ENCODE measurements at places on chromosomes 7 and 10. TPM values are rescaled to one million over a fixed set of nuclear protein-coding genes. Genes with fewer than 3 reads are reported as not detected.

The LIPF gene
- not detected for total RNA-seq

The ZNF804B gene
- total RNA-seq = not detected

The WNT8B gene
- not detected for total RNA-seq

The CYP2C19 gene
- 0.13 TPM for total RNA-seq

The OR2A5 gene
- not detected for total RNA-seq

The PDE6C gene
- not detected for total RNA-seq

The CNPY1 gene
- total RNA-seq = not detected

The COG5 gene
- 45.3 TPM for total RNA-seq

- H3K4me1 ChIP-seq = no peaks in the 10 kb centered on the region
- peaks cover 20% of the 10 kb centered on the region for H3K27me3 ChIP-seq
- no peaks in the 10 kb centered on the region for H3K36me3 ChIP-seq
- no peak overlapping the region for H3K27ac ChIP-seq
- no peak for DNase-seq
- no peak overlapping the region for H3K4me3 ChIP-seq
These were observed 117.0 kb upstream of the FAM204A start for GRCh38 chr10:118458957-118459641.

GRCh38 chr10:6202098-6202683 is 541 bp upstream of the PFKFB3 start:
- peaks cover 2% of the 10 kb centered on the region for H3K27me3 ChIP-seq
- H3K27ac ChIP-seq = peak overlapping the region; percentile 91
- H3K4me3 ChIP-seq = peak overlapping the region; percentile 93
- DNase-seq = peak; percentile 27
- peaks cover 17% of the 10 kb centered on the region for H3K36me3 ChIP-seq

DNA sequence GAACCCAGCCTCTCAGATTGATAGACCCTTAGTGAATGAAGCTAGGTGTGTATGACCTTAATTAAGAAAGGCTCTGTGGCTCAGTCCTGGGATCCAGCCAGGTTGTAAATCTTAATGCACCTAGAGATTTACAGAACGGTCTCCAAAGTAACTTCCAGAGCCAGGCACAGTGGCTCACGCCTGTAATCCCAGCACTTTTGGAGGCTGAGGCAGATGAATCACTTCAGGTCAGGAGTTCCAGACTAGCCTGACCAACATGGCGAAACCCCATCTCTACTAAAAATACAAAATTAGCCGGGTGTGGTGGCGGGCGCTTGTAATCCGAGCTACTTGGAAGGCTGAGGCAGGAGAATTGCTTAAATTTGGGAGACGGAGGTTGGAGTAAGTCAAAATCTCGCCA is 24.3 kb downstream of the CALHM2 start:
- no peak for DNase-seq
- no peak overlapping the region for H3K4me3 ChIP-seq
- no peaks in the 10 kb centered on the region for H3K27me3 ChIP-seq
- peak overlapping the region; percentile 45 for H3K27ac ChIP-seq
- peaks cover 60% of the 10 kb centered on the region for H3K4me1 ChIP-seq
- H3K36me3 ChIP-seq = peaks cover 73% of the 10 kb centered on the region

DNA sequence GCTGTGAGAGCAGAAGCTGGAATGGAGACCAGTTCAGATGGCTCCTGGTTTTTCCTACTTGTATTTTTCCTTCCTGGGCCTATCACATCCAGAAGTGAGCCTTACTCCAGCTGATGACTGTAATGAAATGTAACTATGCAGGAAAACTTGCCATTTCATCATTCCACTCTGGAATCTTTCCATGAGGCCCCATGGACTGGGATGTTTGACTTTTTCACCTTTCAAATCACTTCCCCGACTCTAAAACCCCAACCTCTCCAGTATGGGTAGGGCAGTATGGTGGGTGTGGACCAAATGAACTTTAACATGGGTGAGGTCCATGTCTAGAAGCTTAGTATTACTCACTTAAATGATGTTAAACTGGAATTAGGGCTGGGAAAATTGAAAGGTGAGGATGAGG is 40.3 kb upstream of the DLD start:
- no peaks in the 10 kb centered on the region for H3K27me3 ChIP-seq
- no peaks in the 10 kb centered on the region for H3K4me1 ChIP-seq
- no peak overlapping the region for H3K27ac ChIP-seq
- no peak for DNase-seq

- DNase-seq = no peak
- no peaks in the 10 kb centered on the region for H3K36me3 ChIP-seq
- no peak overlapping the region for H3K4me3 ChIP-seq
- no peaks in the 10 kb centered on the region for H3K4me1 ChIP-seq
These were observed 165.9 kb upstream of the PLXNA4 start for GRCh38 chr7:132742189-132742612.

- H3K4me3 ChIP-seq = no peak overlapping the region
- H3K4me1 ChIP-seq = peaks cover 28% of the 10 kb centered on the region
- DNase-seq = no peak
- H3K27me3 ChIP-seq = no peaks in the 10 kb centered on the region
- H3K27ac ChIP-seq = no peak overlapping the region
These were observed 21.4 kb downstream of the SLC25A13 start for GRCh38 chr7:96300502-96300901.

DNA sequence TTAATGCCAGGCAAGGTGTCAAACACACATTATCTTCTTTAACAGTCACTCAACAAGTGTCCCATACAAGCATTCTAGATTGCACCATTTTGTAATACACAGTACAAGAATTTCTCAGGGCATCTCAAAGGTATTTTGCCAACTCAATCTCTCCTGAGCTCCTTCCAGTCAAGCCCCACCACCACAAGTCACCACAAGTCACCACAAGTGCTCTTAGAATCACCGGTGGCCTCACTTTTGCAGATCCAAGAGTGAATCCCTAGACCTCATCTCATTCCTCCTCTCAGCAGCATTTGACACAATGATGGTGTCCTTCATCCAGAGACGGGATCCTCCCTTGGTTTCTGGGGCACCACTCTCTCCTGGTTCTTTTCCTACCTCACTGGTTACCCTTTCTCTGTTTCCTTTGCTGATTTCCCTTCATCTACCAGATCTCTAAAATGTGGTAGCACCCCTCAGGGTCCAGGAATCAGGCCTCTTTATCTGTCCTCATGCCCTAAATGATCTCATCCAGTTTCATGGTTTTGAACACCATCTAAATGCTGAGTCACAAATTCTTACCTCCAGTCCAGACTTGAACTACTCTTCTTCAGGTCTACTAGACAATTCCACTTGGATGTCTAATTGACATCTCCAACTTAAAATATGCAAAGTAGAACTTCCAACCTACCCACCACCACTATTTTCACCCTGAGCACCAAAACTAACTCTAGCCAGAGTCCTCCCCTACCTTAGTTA is 26.9 kb downstream of the VPS41 start:
- H3K27ac ChIP-seq = no peak overlapping the region
- H3K4me3 ChIP-seq = no peak overlapping the region
- H3K36me3 ChIP-seq = peaks cover 31% of the 10 kb centered on the region
- H3K27me3 ChIP-seq = no peaks in the 10 kb centered on the region
- no peak for DNase-seq
- H3K4me1 ChIP-seq = peaks cover 22% of the 10 kb centered on the region

DNA sequence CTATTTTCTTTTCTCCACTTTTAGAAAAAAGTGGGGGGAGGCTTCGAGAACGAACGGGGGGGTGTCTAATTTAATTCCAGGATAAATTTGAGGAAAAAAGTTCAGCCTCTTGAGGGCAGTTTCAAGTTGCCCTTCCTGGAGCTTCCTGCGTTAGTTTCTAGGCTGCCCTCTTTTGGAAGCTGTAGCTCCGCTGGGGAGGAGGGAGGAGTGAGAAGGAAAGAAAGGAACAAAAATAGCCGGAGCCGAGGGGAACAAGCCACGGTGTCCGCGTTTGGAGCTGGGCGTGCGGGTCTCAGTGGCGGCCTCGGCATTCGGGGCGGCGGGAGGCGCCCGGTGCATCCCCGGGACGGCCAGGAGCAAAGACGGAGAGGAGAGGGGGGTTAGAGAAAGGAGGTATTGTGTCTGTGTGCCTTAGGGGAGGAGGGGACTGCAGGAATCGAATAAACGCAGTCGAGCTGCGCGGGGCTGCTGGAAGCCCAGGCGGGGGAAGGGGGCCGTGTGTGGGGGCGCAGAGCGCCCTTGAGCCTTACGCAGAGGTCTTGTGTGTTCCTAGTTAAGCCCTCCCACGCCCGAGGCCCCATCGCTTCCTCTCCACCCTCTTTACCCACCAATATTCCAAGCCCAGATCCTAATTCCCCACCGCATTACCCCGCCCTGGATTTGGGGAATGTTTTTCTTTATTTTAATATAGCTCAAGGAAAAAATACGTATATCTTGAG is 2.0 kb upstream of the TNRC18 start:
- peaks cover 50% of the 10 kb centered on the region for H3K4me1 ChIP-seq
- H3K27ac ChIP-seq = no peak overlapping the region

Measured in activated CD4-positive, alpha-beta memory T cell treated with anti-CD3 and anti-CD28 coated beads, Interleukin-2, amount 10 ng/mL, durations not matched to agents 7 days and 5 days (primary cell).